ENCODE measurements at places on chromosomes 12 and 14.

DNA sequence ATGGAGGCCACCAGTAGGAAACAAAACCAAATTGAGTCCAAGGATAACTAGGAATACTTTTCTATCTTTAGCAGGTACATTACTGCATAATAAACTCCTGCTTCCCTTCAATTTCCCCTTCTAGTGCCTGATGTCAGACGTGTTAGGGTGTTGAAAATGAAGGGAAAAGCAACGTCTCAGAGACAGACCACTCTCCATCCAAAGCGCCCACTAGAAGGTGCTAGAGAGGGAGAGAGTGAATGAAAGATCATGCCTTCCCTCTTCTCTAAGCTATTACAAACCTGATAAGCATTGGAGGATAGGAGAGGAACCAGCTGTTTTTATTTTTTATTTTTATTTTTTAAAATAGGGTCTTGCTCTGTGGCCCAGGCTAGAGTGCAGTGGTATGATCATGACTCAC, 64.1 kb downstream of the ZNF641 start:
- no peak for DNase-seq

GRCh38 chr12:119372540-119372939, 38.0 kb downstream of the CCDC60 start:
- DNase-seq, result no peak

DNA sequence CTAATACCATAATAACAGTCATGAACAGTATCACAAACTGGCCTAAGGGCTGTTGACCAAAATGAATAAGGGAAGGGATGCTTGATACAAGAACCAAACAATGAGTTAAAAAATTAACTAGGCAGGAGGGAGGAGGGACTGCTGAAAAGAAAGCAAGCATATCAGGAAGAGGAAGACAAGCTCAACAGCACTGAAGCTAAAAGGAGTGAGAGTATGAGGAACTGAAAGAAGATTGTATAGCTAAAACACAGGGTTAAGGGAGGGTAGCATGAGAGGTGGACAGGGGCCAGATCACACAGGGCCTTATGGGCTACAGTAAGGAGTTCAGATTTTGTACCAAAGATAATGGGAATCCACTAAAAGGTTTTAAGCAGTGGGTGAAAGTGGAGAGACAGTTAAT, 34.1 kb downstream of the ITGA7 start:
- DNase-seq, result no peak

GRCh38 chr14:52071675-52072074, 2.8 kb upstream of the NID2 start:
- no peak for DNase-seq

GRCh38 chr12:124774054-124774461, 89.6 kb downstream of the SCARB1 start:
- no peak for DNase-seq

GRCh38 chr14:74956280-74957072, 1.1 kb upstream of the PGF start:
- DNase-seq, result no peak

GRCh38 chr12:65279369-65280112, 1.1 kb downstream of the MSRB3 start:
- DNase-seq, result no peak

DNA sequence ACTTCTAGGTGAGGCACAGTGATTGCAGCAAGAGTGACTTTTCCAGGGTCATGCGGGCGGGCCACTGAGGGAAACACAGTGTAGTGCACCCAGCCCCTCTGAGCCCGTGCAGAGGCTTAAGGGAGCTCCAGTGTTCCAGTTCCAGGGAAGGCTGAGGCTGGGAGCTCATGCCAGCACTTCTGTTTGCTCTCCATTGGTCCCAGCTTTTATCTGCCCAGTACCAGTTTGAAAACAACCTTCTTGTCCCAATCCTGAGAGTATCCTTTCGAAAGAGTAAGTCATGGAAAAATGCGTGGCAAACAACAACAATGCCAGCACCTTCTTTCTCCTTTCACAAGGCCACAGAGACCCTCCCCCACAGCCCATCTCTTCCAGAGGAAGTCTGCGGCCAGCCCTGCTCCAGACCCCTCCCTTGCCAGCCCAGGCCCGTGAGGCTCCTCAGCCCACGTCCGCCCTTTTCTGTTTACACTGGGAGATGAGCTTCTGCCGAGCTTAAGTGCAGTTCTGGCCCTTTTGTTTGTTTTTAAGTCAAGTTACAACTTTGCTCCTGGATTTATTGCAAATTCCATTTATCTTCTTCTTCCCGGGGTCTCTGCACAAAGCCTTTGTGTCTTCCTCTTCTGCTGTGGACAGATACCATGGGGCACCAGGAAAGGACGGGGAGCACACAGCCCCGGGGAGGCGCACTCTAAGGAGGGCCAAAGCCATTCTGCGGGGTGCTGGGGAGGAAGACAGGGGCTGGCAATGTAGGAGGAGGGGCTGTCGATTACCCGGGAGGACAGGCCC, 185.6 kb downstream of the ZFP36L1 start:
- DNase-seq, result no peak

GRCh38 chr12:91774434-91774921, 371.2 kb downstream of the BTG1 start:
- DNase-seq, result no peak

DNA sequence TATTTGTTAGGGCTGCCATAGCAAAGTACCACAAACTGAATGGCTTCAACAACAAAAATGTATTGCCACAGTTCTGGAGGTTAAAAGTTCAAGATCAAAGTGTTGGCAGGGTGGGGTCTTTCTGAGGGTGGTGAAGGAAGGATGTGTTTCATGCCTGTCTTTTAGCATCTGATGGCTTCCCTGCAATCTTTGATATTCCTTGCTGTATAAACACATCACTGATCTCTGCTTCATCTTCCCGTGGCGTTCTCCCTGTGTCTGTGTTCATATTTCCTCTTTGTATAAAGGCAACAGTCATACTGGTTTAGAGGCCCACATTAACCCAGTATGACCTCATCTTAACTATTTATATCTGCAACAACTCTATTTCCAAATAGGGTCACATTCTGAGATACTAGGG, 167.5 kb downstream of the BTG1 start:
- DNase-seq, result no peak

DNA sequence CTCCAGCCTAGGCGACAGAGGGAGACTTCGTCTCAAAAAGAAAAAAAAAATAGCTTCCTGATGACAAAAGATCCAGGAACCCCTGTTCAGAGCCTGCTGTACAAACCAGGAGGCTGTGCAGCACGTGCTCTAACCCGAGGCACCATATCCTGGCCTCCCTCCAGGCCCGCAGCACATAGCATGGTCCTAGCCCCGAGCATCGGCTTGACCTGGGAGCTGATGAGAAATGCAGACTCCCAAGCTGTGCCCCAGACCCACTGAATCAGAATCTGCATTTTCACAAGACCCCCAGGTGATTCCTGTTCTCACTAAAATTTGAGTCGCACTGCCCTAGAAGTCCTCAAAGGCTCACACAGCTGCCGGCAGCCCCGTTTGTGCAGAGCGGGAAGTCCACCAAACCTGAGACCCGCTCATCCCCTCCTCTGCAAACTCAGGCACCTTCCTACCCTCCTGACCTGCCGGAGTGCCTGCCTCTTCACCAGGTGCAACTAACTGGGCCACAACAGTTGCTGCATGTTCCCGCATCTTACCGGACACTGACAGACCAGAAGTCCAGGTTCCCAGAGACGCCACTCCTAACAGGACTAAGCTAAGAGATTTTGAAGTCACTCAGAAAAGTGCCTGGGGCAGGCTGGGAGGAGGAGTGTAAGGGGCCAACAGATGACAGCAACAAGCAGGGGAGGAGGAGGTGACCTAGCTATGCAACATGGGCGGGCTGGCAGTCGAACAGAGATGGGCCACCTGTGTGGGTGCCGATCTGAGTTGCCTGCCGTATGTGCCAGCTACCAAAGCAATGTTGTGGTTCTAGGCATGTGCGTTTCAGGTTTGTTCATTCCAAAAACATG, 24.0 kb upstream of the RIN3 start:
- DNase-seq, result no peak

DNA sequence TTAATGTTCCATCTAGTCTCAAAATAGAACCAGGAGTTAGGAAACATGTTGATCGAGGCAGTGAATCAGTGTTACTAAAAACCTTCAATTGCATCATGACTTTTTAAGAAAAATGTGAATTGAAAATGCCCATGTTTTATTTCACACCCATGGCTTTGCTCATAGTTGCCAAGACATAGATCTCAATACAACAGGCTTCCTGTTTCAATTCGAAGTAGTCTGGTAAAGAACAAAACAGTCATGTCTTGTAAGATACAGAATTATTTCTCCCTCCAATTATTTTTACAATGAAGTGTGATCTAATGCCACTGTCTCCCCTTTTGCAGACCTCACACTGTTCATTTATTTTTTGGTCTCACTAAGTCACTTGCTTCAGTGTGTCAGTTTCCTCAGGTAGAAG, 44.6 kb upstream of the FAR2 start:
- DNase-seq, result no peak

DNA sequence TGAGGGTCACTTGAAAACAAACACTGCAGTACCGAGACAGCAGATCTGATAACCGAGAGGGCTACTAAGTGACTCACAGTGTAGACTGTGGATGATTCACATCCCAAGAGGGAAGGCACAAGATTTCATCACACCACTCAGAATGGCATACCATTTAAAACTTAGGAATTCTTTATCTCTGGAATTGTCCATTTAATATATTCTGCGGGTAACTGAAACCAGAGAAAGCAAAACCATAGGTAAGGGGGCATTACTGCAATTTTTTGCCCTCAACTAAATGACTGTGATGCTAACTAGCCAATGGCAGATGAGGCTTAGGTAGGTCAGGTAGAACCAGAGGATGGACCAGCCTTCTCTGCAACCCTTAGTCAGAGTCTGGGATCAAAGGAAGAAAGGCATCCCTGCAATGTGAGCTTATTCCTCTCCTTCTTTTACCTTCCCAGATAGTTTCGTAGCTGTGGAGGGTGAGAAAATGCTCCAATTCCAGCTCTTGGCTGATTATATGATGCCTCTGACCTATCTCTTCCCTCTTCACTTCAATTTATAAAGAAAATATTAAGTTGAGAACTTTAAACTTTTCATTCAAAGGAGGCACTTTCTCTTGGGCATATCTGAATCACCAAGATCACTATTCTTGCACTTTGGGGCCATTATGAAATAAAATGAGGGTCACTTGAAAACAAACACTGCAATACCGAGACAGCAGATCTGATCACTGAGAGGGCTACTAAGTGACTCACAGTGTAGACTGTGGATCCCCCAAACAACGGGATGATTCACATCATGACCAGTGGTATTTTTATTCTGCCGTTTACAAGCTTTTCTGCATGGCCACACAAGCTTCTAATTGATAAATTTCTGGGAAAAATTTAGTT, 6.8 kb downstream of the ART4 start:
- no peak for DNase-seq

DNA sequence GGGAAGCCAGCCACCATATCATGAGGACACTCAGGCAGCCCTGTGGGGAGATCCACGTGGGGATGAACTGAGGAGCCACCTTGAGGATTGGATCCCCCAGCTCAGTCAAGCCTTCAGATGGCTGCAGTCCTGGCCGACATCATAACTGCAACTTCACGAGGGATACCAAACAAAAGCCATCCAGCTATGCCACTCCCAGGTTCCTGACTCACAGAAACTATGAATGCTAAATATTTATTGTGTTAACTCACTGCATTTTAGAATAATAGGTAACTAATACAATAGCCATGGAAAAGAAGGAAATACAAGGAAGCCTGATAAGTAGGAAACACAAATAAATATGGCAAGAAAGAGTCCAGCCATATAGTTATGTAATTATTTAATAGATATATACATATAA, 42.1 kb upstream of the FAM222A start:
- DNase-seq, result no peak

DNA sequence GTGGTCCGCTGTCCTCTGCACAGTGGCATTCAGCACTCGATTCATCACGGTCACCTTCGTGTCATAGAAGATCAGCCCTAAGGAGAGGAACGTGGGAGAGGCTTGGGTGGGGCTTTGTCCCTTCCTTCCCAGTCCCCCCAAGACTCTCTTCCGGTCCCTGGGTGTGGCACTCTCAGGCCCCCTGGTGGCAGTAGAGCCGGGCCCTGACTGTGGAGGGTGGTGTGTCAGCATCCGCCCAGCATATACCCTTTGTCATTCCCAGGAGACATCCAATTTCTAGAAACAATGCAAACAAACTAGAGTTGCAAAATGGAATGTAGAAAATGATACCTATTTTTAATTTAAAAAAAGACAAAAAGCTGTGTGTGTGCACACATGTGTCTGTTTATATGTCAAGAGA, 45.0 kb downstream of the TRAFD1 start:
- no peak for DNase-seq

- DNase-seq, result peak; percentile 8
Measured at GRCh38 chr14:102235275-102235897, 69.6 kb downstream of the MOK start.

DNA sequence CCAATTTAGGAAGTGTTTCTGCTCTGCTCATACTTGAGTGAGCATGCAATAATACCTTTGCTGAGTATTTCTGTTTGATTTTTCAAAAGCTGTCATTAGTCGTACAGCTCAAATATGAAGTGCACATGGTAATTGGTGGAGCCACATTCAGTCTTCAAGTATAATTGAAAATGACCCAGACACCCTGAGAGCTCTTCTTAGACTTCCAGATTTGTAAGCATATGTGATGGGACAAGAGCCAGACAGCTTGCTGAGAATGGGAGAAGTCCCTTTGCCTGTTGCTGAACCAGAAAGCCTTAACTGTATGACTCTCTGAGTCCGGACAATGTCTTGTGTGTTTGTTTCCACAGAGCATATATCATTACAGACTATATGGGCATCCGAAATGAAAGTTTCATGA, 307.3 kb downstream of the TMEM117 start:
- no peak for DNase-seq

GRCh38 chr12:104399740-104400612, 56.8 kb upstream of the CHST11 start:
- no peak for DNase-seq

GRCh38 chr12:30219047-30219446, 435.3 kb upstream of the TMTC1 start:
- no peak for DNase-seq

- no peak for DNase-seq
Measured at GRCh38 chr12:4392223-4392742, 12.8 kb upstream of the FGF23 start.

DNA sequence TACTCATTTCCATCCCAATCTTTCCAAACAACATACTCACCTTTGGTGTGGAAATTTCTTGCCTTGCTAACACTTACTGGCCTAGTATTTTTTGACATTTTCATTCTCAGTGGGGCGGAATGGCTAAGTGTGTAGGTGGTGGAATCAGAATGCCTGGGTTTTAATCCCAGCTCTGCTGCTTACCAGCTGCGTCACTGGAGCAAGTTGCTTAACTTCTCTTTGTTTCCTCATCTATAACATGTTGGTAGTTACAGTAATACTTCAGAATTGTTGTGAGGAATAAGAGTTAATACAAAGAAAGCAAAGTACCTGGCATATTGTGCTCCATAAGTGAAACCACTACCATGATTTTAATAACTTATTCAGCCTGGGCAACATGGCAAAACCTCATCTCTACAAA, 3.0 kb upstream of the FAM177A1 start:
- DNase-seq, result no peak

Data from NCI-H2029 (cell line).